ENCODE measurements at places on chromosomes 4 and X.
A peak's percentile ranks its signal among the peaks of the same experiment; 100 is the strongest.

DNA sequence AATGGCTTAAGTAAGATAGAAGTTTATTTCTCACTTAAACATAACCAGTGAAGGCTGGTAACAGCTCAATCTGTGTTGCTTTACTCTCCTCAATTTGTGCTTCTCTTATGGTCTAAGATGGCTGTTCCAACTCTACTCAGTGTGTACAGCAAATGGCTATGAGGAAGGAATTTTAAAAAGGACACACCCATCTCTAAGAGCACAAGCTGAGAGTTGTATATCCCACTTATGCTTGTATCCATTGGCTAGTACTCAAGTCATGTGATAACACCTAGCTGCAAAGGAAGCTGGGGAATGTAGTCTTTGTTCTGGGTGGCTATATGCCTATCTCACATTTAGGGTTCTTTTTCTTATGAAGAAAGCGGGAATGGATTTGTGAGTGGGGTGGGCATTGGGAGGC lies 63.3 kb downstream of the GPAT3 start:
- DNase-seq = no peak

GRCh38 chr4:85391071-85391470 lies 83.9 kb upstream of the ARHGAP24 start:
- no peak for DNase-seq

GRCh38 chrX:115040417-115040816 lies 23.0 kb upstream of the IL13RA2 start:
- DNase-seq = no peak

DNA sequence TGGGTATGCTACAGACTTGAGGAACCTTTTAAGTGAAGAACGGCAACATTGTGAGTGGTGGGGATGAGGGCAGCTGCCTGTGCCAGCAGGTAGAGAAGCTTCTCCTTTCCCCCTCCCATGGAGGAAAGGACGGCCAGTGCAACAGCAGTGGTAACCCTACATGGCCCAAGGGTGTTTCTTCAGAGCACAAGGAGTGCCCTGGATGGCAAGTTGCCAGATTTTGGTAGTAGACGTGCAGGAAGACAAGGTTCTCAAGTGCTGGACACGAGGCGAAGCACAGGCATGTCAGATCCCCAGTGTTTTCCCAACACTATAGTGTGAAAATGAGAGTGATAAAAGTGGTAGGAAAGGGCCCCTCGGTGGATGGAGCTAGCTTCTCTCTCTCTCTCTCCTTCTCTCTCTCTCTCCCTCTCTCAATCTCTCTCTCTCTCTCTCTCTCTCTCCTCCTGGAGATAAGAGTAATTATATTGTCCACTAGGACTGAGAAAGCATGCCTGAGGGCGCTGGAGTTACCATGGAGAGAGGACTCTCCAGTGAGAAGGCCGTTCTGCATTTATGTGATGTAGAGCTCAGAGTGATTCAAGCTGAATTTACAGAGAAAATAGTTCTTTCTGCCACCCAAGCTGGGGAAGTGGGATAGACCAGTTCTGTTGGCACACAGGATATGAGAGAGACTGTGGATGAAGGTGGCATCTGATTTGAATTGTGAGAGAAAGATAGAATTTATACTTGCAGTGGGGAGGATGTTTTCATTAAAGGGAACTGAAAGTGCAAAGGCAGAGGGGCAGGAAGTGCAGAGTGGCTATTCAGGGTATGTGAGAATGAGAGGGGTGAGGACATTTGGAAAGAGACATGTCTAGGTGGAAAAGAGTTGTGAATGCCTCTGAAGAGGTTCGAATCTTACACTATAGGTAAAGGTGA lies 25.7 kb upstream of the TRPC3 start:
- DNase-seq = no peak

DNA sequence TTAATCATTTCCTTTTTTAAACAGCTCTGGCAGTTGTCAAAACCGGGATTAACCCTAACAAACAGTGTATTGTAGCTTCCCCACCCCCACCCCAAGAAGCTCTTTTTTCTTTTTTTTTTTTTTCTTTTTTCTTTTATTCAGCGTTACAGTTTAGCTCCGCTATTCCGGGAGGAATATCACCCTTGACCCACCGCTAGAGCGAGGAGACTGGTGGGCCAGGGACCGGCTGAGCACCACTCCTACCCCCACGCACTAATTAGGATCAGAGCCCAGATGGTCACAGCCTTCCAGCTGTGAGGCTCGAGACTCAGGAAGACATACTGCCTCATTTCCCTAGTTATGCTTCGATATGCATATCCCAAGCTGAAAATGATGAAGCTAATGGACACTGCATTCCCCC lies 2.0 kb downstream of the PARM1 start:
- no peak for DNase-seq

GRCh38 chr4:40924096-40924792 lies 174.5 kb downstream of the NSUN7 start:
- DNase-seq = no peak

DNA sequence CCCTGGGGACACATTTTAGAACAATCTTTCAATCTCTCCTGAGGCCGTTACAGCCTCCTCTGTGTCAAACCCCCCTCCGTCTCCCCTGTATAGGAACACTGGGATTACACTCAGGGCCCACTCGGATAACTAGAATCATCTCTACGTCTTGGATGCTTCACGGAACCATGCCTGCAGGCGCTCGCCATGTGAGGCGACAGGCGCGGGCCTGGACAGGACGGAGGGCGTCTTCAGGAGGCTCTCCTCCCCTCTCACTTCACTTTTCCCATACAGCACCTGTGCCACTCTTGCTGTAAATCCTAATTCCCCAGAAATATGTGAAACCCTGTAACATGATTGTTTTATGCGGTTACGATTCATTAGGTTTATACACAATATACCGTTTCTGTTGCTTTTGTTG lies 4.0 kb upstream of the IDUA start:
- DNase-seq = no peak

GRCh38 chr4:87973283-87974169 lies 2.0 kb upstream of the SPP1 start:
- DNase-seq = no peak

- DNase-seq = no peak
Measured at GRCh38 chr4:10121568-10122208, 5.1 kb upstream of the WDR1 start.

- DNase-seq = no peak
Measured at GRCh38 chr4:48255959-48256342, 13.7 kb downstream of the TEC start.

- no peak for DNase-seq
Measured at GRCh38 chr4:15333692-15334633, 93.9 kb upstream of the C1QTNF7 start.

DNA sequence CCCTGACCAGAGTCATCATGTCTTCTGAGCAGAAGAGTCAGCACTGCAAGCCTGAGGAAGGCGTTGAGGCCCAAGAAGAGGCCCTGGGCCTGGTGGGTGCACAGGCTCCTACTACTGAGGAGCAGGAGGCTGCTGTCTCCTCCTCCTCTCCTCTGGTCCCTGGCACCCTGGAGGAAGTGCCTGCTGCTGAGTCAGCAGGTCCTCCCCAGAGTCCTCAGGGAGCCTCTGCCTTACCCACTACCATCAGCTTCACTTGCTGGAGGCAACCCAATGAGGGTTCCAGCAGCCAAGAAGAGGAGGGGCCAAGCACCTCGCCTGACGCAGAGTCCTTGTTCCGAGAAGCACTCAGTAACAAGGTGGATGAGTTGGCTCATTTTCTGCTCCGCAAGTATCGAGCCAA lies 11.0 kb downstream of the MAGEA4 start:
- no peak for DNase-seq

GRCh38 chrX:105765691-105766090 lies 56.6 kb upstream of the NRK start:
- no peak for DNase-seq

- DNase-seq = no peak
Measured at GRCh38 chrX:110804446-110804845, 8.8 kb upstream of the CHRDL1 start.

DNA sequence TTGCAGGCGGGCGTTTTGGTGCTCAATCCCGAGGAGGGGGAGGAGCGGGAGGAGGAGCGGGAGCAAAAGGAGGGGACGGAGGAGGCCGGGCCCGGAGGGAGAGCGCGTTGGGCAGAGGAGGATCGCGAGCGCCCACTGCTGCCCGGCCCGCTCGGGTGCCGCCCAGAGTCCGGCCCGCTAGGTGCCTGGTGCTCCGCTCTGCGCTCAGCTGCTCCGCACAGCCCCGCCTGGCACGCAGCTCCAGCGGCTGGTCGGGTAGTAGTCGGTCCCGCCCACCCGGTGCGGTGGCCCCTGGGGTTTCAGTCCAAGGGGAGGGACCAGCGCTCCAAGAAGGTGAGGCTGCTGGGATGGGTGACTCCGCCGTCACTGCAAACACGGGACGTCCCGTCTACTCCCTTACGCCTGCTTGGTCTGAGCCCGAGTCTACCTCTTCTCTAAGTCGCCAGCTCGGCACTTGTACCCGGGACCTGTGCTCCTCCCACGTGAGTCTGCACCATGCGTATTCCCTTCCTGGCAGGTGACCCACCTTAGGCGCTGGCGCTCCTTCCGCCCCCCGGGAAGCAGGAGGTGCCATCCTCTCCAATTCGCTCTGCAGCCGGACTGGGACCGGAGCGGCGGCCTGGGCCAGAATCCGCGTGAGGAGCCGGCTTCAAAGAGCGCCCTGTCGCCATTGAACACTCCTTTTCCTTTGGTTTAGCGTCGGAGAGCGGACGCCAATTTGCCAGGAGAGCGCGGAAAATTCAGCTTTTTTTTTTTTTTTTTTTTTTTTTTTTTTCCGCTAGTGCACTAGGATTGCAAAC lies 405 bp upstream of the HS3ST1 start:
- DNase-seq = peak; percentile 50

DNA sequence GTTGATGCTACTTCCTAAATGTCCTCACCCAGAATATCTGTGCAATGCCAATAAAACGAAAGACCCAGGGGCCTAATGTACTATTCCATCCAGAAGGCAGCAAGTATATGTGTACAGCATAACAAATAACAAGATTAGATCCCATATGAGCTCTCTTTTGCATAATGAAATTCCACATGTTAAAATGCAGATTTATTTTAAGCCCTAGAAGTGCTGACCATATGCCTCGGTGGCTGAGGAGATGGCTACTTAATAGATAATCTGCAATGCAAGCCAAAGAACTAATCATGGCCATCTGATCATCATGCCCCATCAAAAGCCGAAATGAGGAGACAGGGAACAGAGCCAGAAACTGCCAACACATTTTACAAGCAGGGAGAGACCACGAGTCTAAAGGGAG lies 293.5 kb downstream of the KCNIP4 start:
- DNase-seq = no peak

GRCh38 chr4:48261281-48261680 lies 8.4 kb downstream of the TEC start:
- no peak for DNase-seq

- no peak for DNase-seq
Measured at GRCh38 chr4:36178484-36178883, 65.8 kb downstream of the ARAP2 start.
